Activated CD8-positive, alpha-beta memory T cell treated with anti-CD3 and anti-CD28 coated beads, Interleukin-2, amount 50 U/mL, for 48 hours (primary cell): ENCODE measurements at places on chromosomes 13 and 19.
A peak's percentile ranks its signal among the peaks of the same experiment; 100 is the strongest.

GRCh38 chr19:52936151-52936953 is 13.1 kb upstream of the ZNF888 start:
- no peak for DNase-seq

DNA sequence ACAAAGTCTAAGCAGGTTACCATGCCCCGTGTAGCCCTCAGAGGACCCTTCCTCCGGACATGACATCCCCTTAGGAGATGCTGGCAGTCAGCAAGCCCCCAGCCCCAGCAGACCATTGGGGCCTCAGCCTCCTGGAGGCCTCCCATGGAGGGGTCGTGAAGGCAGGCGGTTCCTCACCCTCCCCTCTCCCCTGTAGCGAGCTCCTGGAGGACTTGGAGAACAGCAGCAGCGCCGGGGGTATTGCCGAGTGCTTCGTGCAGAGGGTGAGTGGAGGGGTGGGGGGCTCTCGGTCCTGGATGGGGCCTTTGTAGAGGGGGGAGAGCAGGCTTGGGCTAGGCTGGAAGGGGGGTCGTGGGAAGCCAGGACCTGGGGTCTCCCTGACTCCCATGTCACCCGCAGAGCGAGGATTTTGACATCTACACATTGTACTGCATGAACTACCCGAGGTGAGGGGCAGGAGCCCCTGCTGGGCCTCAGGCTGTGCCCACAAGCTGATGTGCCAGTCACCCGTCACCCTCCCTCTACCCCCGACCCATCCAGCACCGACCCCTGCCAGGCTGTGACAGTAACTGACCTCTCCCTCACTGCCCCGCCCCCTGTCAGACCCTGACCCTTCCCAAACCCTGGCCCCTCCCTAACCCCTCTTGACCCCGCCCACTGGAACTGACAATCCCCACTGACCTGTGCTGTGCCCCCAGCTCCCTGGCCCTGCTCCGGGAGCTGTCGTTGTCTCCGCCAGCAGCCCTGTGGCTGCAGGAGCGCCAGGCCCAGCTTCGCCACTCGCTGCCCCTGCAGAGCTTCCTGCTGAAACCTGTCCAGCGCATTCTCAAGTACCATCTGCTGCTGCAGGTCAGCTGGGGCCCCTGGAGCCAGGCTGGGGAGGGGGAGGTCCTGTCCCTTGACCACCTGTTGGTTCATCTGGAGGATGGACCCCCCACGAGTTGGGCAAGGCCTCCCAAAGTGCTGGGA is 4.0 kb downstream of the PLEKHG2 start:
- DNase-seq, result peak; percentile 51

DNA sequence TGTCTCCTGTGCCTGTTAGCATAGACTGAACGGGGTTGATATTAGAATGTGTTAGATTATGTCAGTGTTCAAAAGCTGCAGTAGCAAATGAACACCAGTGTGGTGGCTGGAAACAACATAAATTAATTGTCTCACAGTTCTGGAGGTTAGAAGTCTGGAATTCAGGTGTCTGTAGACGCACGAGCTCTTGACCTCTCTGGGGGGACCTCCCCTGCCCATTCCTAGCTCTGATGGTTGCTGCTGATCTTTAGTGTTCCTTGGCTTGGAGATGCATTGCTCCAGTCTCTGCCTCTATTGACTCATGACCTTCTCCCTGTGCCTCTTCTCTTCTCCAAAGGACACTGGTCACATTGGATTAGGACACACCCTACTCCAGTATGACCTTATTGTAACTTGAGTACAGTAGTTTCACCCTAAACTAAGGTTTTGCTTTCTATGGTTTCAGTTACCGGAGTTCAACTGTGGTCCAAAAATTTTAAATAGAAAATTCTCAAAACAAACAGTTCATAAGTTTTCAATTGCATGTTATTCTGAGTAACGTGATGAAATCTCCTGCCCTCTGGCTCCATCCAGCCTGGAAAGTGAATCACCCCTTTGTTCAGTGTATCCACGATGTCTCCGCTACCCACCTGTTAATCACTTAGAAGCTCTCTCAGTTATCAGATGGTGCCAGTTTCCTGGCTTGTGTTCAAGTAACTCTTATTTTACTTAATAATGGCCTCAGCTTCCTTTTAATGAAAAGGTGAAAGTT is 273.2 kb downstream of the MYO16 start:
- DNase-seq, result no peak

DNA sequence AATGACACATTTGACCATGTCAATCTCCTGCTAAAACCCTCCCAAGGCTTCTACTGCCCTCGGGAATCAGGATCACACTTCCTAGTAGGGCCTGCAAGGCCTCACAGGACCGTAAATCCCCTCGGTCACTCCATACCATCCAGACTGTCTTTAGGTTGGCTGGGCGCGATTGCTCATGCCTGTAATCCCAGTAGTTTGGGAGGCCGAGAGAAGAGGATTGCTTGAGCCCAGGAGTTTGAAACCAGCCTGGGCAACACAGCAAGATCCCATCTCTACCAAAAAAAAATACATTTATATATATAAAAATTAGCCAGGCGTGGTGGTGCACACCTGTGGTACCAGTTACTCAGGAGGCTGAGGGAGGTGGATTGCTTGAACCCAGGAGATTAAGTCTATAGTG is 15.0 kb downstream of the TMEM143 start:
- DNase-seq, result no peak

- no peak for DNase-seq
These were observed 193.3 kb downstream of the SLC7A1 start for GRCh38 chr13:29402166-29402636.

DNA sequence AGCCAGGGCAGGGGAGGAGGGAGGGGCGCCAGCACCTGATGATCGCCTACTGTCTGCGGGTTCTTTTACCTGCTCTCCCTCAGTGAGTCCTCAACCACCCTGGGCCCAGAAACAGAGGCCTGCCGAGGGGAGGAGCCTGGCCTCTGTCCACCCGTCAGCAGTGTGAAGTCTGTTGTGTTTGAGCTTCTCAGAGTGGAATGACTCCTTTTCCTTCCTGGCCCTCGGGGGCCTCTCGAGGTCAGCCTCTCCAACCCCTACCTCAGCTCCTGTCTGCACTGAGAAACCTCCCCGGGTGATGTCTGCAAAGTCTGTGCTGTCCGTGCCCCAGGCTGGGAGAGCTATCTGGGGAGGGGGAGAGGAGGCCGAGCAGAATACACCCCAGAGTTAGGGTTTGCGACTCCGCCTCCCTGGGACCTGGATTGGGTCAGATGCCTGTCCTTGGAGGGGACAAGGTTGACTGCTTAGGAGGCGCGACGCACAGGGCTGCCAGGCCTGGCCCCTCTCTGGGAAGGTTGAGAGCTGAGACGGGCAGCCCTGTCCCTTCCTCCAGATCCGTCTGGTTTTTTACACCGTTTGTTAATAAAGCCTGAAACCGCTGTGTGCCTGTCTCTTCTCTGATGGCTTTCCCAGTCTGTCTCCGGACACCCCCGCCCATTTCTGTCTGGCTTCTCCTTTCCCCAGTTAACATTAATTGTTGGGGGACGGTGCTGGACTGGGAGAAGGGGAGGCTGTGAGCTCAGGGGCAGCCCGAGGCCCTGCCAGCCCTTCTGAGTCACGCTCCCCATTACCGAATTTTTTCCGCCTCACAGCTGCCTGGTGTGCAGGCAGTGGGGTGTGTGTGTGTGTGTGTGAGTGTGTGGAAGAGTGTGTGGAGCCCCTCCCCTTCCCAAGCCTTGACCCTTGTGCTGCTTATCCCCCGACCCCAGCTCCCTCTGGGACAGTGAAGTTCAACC is 989 bp upstream of the SSC5D start:
- peak; percentile 72 for DNase-seq

DNA sequence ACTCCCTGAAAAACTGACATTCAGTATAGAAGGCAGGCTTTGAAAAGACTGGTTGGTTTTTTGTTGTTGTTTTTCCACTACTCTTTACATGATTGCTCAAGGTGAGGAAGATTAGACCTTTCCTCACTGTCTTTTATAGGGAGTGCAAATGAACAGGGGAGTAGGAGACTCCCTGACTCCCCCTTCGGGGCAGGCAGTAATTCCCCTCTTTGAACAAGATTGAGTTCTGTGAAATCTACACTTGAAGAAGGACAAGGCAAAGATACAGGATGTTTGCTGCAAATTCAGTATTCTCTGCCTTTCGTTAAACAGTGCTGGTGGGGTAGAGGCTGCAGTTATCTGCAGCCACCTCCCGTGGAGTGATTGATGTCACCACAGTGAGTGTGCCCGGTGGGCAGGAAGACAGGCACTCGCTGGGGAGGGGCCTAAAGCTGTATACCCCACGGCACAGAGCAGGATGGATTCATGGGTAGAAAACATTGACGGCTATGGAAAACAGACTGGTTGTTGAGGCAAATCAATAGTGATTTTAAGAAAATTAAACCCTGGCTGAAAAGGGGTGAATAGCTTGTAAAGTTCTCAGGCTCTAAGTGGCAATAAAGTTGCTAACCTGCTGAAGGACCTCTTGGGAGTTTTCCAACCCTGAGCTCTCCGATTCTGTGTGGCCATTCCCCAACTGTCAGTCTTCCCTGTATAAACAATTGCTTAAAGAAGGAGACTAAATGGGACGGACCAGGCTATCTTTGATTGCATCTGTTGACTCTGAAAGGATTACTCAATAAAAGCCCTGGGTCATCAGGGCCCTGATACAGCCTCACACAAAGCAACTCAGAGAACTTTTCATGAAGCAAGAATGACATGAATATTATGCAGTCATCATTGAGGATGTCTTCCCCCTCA is 308.3 kb downstream of the TBC1D4 start:
- no peak for DNase-seq

DNA sequence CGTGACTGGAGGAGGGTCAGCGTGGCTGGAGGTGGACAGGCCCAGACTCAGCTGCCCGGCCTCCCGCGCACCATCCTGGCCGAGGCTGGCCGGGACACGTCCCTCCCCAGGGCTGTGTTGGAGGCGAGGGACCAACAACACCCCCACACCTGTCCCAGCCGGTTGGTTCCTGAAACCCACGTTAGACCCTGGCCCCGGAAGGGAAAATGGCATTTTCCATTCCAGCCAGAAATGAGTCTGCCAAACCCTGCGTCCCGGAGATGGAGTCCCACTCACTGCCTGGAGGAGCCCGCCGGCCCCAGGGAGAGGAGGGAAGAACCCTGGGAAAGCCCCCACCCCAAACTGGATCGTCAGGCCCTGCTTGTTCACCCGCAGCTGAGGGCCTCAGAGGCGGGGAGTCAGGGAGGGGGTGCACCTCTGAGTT is 4.8 kb upstream of the WDR18 start:
- no peak for DNase-seq
